ENCODE measurements at places on chromosomes 6 and 20. TPM values are rescaled to one million over a fixed set of nuclear protein-coding genes. Genes with fewer than 3 reads are reported as not detected.

DNA sequence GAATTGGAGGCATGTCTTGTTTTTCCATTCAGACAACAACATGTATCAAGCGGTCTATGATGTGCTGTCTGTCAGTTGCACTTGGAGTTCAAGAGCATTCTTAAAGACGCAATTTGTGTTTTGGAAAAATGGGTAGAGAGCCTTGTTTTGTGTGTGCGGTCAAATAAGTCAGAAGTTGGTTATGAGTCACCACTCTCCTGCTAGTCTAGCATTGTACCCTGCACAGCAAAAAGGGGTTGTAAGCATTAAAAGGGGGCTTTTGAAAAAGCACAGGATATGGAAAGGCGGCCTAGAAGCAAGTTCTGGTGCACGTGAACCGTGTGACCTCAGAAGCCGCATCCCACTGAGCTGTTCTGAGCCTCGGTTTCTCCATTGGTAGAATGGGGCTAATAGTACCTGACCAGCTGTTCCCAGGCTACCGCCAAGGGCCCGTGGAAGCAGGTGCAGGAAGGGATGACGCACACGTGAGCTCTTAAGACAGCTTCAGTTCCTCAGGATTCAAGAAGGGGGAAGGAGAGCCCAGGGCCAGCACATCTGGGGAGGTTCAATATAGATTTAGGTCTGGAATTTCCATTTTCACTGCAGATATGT lies 61.6 kb upstream of the SNX9 start:
- no peak for DNase-seq

- no peak for DNase-seq
These were observed 7.9 kb downstream of the ZC2HC1B start for GRCh38 chr6:143872201-143872600.

DNA sequence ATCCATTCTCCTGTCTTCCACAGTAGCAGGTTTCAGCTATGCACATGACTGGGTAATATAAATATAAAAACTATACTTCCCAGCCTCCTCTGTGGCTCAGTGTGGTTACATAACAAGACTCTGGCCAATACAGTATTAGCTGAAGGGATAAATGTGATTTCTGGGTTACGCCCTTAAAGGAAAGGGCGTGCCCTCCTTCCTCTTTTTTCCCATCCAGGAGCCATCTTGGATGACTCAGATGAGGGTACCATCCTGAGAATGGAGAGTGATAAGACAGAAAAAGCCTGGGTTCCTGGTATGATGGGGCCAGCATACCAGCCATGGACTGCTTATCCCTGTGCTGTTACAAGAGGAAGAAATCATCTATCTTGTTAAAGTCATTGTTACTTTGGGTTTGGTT lies 123.3 kb downstream of the NFATC2 start:
- DNase-seq: no peak

GRCh38 chr6:159414711-159415110 lies 245.5 kb downstream of the FNDC1 start:
- DNase-seq: no peak

The RFX6 gene
- total RNA-seq: not detected

The CLVS2 gene
- not detected for total RNA-seq

The PCK1 gene
- 21.6 TPM for total RNA-seq

The PLG gene
- total RNA-seq: not detected

The XPO5 gene
- total RNA-seq: 13.3 TPM

DNA sequence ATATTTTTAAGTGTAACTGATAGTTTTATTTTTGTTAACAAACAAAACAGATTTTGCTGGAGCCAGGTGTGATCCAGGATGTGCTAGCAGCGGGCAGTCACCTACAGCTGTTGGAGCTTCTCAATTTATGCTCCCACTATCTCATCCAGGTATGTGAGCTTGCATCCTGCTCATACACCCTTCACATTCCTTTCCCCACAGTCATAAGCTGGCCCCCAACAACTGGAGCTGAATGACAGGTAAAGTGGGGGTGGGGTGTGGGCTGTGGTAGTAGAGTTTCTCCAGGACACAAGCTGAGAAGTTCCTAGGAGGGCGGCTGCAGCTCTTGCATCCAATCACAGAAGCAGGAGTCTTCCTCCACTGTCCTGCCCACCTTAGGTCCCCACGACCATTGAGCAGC lies 140.1 kb downstream of the KLHL32 start:
- DNase-seq: no peak

The FOXF2 gene
- 0.29 TPM for total RNA-seq

- DNase-seq: no peak
These were observed 6.0 kb upstream of the HSF2 start for GRCh38 chr6:122393351-122393896.

The GFRAL gene
- not detected for total RNA-seq

The FAM135A gene
- total RNA-seq: 15.4 TPM

- DNase-seq: peak; percentile 38
These were observed 1.4 kb downstream of the FYN start for GRCh38 chr6:111871725-111872400.

DNA sequence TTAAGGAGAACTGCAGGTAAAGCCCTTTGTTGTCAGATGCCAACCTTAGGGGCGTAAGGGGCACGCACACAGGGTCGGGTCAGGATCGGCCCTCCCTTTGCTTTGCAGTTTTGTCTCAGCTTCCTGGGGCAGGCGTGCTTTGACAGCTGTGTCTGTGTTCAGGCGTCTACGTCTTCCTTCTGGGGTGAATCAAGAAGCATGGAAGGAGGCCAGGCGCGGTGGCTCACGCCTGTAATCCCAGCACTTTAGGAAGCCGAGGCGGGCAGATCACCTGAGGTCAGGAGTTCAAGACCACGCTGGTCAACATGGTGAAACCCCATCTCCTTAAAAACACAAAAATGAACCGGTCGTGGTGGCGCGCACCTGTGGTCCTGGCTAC lies 1.3 kb downstream of the ZGPAT start:
- no peak for DNase-seq

- no peak for DNase-seq
These were observed 80.2 kb downstream of the MAP7 start for GRCh38 chr6:136470044-136470443.

GRCh38 chr6:110556317-110557110 lies 80.1 kb upstream of the SLC22A16 start:
- DNase-seq: no peak

DNA sequence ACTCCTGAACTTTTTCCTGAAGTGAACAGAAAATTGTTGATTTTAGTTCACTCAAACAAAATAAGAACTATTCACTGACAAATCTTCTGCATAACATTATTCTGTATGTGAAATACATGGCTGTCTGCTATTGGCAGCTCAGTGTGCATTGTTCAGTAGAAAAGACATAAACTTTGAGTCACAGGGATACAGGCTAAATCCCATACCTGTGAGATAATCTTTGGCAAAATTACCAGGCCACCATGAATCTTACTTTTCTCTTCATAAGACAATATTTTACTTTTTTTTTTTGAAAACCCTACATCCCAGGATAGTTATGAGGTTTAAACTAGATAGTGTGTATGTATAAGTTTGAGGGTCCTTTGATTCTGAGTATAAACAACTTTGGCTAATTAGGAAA lies 224.8 kb downstream of the GRM1 start:
- no peak for DNase-seq

DNA sequence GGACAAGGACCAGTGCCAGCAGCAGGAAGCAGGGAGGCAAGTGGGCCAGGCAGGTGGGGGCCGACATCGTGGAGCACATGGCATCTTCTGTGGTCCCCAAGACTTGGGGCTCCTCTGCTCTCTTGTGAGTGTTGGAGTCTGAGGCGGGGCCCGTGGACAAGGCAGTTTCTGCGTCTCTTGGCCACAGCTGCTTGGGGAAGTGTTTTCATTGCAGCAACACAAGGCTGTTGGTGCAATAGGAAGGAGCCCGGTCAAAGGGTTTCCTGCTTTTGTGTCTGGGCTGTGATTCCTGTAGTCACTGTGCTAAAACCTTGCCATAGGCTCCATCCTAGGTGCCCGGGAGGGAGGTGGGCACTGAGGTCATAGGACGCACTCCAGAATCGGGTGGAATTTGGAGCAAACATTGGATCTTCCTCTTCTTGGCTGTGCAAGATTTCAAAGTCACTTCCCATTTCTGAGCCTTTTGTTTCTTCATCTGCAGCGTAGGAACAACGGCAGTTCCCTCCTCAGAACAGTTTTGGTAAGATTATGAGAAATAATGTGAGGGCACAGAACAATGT lies at the start of gene SIRPB2:
SIRPB2 (minus strand) TSS at position 140 of the 560 bp plus-strand sequence; CDS start at position 79, 61 bp downstream.
- peak; percentile 72 for DNase-seq

DNA sequence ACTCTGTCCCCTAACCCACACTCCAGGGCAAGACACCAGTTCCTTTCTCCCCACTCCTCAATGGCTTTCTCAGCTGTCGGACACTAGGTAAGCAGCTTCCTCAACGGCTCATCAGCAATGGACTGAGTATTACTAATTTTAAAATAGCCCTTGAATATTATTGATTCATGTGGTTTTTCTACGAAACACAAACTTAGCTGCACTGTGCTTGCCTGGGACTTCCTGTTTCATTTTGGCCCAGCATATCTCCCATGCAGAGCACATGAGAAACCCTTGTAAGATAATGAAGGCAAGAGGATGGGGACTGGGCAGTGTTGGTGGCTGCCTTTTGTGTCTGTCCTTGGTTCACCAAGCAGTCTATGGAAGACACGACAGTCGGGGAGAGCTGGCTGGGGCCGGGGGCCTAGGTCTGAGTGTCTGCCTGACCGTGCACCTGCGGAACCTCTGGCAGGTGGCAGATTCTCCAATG lies 48.9 kb downstream of the RNASET2 start:
- DNase-seq: no peak

- DNase-seq: no peak
These were observed 61.0 kb downstream of the AGPAT4 start for GRCh38 chr6:161212902-161213301.

The SLC23A2 gene
- 10.8 TPM for total RNA-seq

The BPI gene
- total RNA-seq: not detected

GRCh38 chr20:25281541-25281991 lies 33.7 kb downstream of the PYGB start:
- DNase-seq: peak; percentile 18

The SLC22A3 gene
- total RNA-seq: 2.1 TPM

The WRNIP1 gene
- 36.9 TPM for total RNA-seq

DNA sequence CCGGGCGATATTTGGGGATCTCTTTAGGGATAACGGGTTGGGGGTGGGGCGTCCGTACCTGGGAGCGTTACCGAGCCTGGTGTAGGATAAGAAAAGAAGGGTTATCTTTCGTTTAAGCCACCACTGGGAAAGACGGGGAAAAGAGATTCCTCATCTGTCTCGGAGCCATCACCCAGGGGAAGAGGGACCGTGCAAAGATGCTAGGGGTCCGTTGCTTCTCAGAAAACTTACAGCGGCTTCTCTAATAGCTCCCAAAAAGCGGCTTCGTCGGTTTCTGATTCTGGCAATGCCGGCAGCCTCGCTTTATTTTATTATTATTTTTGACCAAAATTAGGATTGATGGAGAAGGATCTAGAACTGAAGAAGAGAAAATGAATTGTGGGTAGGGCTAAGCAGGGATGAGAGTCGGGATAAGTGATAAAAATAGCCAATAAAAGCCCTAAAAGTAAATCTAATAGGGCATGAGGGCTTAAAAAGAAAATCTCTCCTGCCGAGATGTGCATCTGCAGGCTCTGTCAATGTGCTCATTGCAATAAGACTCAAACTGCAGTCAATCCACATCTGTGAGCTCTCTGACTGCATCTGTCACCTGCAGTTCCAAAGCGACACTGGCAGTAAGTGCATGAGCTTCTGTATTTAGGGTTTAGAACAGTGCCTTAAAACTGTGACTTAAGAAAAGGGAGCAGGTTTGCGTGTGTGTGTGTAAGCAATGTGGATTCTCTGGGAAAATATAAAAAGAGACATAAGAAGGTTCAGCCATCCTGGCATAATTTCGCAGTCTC lies 801 bp downstream of the TBPL1 start:
- DNase-seq: no peak

The RIPOR2 gene
- 5.4 TPM for total RNA-seq

DNA sequence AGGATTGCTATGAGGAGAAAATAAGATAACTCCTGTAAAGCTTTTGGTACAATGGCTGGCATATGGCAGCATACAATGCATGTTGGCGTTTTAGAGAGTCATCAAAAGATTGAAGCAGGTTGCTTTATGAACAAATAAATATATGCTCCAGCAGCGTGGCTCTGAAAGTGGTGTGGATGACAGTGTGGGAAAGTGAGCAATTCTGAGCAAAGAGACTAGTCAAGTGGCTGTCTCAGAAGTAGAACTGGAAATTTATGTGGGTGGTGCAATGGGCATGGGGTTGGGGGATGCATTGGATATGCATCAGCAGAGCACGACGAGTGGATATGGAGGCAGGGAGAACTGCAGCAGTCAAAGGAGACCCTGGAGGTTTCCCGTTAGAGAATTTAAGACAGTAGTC lies 66.2 kb upstream of the PHACTR2 start:
- DNase-seq: no peak

The TENT5A gene
- total RNA-seq: 36.6 TPM

- DNase-seq: no peak
These were observed 277.1 kb upstream of the ECI2 start for GRCh38 chr6:4412488-4412887.

DNA sequence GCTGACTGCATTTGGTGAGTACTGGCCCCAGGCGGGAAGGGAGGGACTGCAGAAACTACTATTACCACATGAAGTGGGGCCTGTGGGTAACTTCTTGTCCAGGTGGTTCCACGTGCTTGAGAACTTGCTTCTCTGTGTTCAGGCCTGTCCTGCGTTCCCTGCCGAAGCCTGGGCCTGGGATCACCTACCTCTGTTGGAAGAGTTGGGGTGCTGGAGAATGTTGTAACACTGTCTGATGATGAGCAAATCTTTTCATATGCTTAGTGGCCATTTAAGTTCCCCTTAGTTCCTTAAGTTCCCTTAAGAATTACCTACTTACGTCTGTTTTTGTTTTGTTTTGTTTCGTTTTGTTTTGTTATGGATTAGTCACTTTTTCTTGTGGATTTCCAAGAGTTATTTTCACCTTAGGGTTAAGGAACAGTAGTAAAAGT lies 154.4 kb downstream of the DTNBP1 start:
- no peak for DNase-seq

- no peak for DNase-seq
These were observed 266.7 kb upstream of the SULF2 start for GRCh38 chr20:48051794-48052474.

DNA sequence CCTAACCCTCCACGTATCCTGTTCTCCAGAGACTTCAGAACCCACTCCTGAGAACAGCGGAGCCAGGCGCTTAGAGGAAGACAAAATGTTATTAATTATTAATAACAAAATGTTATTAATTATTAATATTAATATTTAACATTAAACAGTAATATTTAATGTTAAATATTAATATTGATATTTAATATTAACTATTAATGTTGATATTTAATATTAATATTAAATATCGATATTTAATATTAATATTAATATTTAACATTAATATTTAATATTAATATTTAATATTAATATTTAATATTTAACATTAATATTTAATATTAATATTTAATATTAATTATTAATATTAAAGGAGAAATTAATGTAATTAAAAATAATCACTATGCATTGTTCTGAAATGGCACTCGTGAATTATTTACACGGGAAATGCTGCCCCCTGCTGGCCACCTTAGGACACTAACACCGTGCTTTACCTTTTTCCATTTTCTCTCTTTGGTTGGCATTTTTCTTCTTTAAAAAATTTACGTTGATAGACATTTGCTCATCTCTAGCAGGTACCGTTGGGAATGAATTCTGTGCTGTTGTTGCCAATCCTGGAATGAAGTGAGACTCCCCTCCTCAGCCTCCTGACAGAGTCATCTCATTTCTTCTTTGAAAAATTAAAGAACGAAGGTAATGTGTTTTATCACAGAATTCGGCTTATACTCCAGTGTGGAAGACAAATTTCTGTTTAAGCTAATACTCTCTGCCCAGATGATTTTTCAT lies 7.5 kb upstream of the GGTLC1 start:
- DNase-seq: peak; percentile 69

Data from left cardiac atrium (tissue), 4 donors.